Activated naive CD4-positive, alpha-beta T cell treated with anti-CD3 and anti-CD28 coated beads, Interleukin-2, amount 10 ng/mL, durations not matched to agents 5 hours and 36 hours (primary cell): ENCODE measurements at places on chromosomes 2 and 18. TPM values are rescaled to one million over a fixed set of nuclear protein-coding genes. Genes with fewer than 3 reads are reported as not detected.

Gene ASTL
- 0.41 TPM for total RNA-seq

Gene SNED1
- total RNA-seq = 15.2 TPM

Gene RASGRP3
- total RNA-seq = 5.1 TPM

Gene IKZF2
- total RNA-seq = 2.1 TPM

Gene SOWAHC
- 0.35 TPM for total RNA-seq

Gene PAX3
- not detected for total RNA-seq

Gene MRO
- not detected for total RNA-seq

Gene UPP2
- total RNA-seq = not detected

Gene TXNDC2
- not detected for total RNA-seq

Gene INHBB
- total RNA-seq = not detected

Gene TMEM178A
- total RNA-seq = not detected

Gene AQP4
- total RNA-seq = not detected

Gene ACKR3
- total RNA-seq = 5.4 TPM

Gene SLC9A4
- total RNA-seq = 0.13 TPM

Gene APCDD1
- not detected for total RNA-seq

Gene USP34
- total RNA-seq = 91.1 TPM

Gene C1QL2
- total RNA-seq = not detected

Gene MAL
- 354 TPM for total RNA-seq

Gene SLC16A14
- 0.91 TPM for total RNA-seq

Gene SH3RF3
- total RNA-seq = 0.40 TPM

Gene SFT2D3
- 7.4 TPM for total RNA-seq
